ENCODE measurements at places on chromosomes 6 and 20.

DNA sequence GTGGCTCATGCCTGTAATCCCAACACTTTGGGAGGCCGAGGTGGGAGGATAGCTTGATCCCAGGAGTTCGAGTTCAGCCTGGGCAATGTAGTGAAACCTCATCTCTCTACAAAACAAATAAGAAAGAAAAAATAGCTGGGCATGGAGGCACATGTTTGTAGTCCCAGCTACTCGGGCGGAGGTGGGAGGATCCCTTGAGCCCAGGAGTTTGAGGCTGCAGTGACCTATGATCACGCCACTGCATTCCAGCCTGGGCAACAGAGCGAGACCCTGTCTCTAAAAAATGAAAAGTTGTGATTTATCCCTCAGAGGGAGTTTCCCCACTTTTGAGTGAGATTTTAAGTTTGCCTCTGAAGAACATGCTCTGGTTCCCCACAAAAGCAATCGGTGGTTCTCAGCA is 17.4 kb upstream of the BMP7 start:
- DNase-seq: no peak

- DNase-seq: no peak
Measured at GRCh38 chr20:19056909-19057308, 155.5 kb upstream of the SLC24A3 start.

- DNase-seq: no peak
Measured at GRCh38 chr6:92275150-92275549, 1144.2 kb downstream of the EPHA7 start.

GRCh38 chr6:15500901-15501825 is 161.7 kb downstream of the DTNBP1 start:
- no peak for DNase-seq

DNA sequence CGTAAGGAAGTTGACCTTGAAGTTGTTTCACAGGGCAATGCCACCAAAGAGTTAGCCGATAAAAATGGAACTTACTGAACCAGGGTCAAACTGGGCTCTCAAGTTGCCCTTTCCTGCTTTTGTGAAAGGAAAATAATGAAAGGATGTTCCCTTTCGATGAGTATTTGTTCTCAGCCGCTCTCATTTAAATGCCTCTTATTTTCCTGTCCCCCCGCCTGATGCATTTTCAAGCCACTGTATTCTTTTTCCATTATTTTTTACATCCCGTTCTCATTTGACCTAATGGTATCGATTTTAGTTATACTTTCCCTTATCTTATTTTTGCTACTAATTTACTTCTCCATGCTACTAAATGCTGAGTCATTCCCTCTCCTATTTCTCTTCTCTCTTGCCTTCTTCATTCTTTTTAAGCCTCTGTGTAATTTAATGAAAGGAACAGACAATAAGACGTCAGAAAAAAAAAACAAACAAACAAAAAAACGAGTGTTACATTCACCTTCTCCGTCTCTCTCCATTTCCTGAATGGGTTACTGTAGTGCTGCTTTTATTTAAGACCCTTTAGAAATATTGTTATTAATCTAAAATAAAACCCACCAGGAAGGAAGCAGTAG is 655 bp upstream of the NDUFAF4 start:
- DNase-seq: peak; percentile 14

DNA sequence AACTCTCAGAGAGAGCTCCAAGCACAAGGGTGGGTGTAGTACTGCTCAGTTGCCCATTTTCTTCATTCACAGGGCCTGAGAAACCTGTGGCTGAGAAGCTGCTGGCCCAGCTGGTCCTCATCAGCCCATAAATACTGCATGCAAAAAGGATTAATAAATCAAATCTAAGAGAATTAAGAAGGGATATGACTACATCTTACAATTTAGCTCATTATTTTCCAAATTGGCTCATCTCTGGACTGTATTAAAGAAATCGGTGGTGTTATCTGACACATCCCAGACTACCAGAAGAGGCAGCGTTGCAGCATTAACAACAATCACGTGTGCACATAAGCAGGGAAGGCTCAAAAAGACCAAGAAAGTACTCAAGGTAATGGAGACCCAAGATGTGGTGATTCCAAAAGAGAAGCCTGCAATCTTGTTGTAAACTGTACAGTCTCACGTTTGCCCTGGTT is 90.7 kb downstream of the CD24 start:
- no peak for DNase-seq

DNA sequence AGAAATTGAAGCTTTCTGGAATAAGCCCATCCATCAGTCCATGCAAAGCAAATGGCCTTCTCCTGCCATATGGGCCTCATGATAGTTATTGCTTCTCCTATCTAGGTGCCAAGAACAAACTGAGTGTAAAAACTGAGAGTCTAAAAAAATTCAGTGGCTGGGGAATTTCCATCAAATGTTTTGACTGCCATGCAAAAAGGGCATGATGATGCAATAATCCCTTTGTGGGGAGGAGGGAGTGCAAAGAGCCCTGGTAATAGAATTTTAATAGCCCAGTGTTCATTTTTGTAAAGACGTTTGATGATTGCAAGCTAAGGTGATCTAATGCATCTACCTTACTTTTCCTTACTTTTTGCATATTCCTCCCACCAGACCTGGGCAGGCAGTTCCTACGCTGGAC is 683.7 kb downstream of the EPM2A start:
- no peak for DNase-seq

DNA sequence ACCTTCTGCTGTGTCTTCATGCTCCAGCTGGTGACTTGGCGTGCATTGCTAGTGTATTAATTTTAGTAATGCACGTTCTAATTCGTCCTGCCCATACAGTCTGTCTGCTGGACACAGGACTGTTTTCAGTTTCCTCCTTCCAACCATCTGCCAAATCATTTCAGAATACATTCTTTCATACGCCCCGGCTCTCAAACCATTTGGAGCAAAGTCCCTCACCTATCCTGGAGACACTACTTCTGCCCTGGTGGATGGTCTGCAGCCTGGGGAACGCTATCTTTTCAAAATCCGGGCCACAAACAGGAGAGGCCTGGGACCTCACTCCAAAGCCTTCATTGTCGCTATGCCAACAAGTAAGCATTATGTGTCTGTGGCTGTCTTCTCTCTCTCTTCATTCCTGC is 60.5 kb downstream of the FNDC1 start:
- no peak for DNase-seq

DNA sequence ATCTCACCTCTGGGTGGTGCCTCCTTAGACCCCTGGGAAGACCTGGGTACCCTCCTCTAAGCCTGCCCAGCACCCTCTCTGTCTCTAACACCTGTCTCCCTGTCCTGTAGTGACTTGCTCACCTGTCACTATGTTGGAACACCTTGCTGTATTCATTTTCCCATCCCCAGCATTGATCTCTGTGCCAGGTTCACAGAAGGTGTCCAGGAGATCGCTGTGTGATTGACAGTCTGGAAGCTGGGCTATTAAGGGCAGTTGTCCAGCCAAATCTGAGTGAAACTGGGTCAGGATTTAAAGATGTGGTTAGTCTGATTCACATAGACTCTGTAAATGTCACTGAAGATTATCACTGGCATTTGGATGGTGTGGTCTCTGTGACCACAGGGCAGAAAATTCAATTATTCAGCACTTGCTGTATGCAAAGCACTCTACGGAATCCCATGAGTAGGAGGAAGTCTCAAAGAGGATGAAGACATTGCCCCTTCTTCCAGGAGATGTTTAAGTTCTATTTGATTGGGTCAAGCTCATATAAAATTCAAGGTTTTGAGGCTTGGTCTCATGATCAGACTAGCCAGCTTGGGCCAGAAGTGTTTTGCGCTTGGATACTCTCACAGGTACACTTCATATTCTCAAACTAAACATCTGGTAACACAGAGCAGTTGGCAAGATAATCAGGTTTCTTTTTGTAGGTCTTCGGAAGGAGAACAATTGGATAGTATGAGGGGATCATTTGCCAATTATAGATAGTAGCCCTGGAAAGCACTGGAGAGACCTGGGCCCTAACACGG is 57.8 kb upstream of the TAGAP start:
- no peak for DNase-seq

DNA sequence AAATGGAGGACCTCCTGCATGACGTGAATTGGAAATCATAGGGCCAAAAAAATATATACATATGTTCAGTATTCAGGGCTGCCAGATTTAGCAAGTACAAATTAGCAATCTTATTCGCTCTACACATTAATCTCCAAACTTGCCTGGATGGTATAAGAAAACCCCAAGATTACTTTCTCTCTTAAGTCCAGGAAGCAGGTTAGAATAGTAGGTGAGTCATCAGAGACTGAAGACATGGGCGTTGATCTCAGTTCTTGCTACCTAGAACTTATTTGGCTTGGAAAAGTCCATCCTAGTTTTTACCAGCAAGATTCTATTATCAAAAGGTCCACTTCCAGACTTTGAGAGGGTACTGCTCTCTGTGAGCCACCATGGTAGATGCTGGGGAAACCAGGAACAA is 47.4 kb downstream of the GPR63 start:
- DNase-seq: no peak

DNA sequence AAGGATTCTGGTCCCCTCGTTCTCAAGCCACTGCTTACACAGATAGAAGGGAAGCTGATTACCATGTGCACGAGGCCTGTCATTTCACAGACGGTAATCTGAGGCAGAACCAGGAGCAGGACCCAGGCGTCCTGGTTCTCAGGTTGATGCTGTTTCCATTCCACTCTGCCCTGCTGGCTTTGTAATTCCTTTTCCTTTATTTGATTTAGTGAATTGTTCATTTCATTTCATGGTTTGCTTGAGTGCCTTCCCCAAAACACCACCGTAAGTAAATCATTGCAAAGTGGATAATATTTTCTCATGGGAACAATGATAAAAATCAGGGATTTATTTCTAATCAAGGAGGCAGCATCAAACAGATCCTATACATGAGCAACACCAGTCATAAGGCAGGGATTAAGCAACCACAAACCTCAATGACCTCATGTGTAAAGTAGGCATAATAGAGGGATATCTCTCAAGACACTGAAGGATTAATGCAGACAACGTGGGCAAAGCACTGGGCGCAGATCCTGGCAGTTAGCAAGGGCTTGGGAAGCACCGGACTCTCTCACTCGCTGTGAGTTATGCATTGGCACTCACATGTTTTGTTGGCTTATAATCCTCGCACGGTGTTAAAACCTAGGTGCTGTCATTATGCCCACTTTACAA is 229.5 kb upstream of the FOXQ1 start:
- peak; percentile 78 for DNase-seq

GRCh38 chr20:24965065-24965919 is 16.2 kb downstream of the CST7 start:
- DNase-seq: no peak

DNA sequence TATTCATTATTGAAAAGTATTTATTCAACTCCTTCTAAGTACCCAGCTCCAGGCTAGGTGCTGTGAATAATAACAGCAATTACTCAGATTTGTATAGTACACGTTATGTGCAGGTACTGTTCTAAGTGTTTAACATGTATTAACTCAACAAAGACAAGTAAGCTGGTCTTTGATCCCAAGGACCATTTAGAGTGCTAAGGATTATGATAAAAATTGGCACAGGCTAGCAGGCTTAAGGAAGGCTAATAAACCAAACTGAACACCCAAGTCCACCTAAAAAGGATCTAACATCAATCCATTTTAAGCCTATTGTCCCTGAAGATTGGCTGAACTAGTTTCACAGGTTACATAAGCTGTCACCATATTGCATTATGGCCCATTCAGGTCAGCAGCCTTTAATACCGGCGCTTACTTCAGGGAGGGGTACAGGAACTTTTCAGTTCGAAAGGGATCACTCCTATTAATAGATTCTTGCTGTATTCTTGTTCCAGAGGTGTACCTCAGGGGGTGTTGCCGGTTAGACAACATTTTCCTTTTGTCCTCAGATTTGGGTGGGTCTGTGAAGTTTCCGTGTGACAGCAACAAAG is 99.0 kb upstream of the GMDS start:
- no peak for DNase-seq

GRCh38 chr6:155223646-155224451 is 40.0 kb upstream of the CLDN20 start:
- DNase-seq: peak; percentile 88

GRCh38 chr6:27582928-27583725 is 110.2 kb upstream of the ZNF184 start:
- DNase-seq: peak; percentile 65
